Cardiac septum (tissue), 1 donor: ENCODE measurements at places on chromosomes 7 and 10.

DNA sequence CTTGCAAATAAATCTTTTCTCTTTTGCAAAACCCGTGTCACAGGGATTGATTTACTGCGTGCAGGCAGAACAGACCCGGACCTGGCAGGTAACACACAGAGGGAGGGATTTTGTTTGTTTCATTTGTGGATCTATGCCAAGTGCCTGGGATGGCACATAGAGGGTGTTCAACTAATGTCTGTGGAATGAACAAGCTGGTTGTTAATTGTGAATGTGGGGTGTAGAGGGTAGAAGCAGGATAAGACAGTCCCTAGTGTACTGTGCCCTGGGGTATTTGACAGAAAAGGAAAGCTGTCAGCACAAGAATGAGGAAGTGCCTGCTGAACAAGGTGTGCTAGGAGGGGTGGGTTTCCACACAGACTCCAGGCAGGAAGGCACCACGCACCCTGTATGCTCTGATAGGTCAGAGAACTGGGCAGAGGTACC lies 331.8 kb downstream of the CALN1 start:
- DNase-seq, result no peak

GRCh38 chr7:18555968-18556367 lies 60.4 kb downstream of the HDAC9 start:
- no peak for DNase-seq

- DNase-seq, result no peak
These were observed 72.1 kb upstream of the CDK1 start for GRCh38 chr10:60706146-60706545.

GRCh38 chr10:67697724-67698131 lies 1.7 kb upstream of the CTNNA3 start:
- DNase-seq, result no peak

DNA sequence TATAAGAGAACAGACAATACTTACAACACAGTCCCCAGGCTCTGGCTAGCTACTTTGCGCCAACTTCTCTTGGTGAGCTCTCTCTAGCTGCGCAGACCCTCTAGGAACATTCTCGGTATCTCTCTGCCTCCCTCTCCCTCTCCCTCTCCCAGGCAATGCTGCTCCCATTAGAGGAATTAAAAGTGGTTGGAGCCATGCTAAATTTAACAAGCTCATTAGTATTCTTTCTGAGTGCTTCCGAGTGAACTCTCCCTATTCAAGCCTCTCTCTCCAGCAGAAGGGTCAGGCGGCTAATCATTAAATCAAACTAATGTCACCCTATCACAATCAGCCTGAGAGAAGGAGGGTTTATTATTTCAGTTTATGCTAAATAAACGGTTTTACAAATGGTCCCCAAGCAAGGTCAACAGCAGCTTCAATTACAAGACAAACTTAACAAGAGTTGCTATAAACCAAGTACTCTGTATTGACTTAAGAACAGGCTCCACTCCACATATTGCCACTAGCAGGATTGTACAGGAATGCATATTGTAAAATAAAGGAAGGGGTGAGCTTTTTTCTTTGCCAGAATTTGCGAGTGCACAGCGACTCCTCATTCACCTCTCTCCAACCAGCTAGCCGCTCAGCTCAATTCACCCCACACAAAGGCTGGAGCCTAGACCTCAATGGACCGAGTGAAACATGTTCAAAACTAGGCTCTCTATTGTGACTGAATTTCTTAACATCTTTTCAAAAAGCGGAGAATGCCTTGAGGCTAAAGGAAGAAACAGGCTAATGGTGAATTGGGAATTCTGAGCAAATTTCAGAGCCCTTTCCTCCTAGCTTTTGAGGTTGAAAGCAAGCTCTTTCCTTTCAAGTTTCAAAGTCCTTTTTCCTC lies 84.4 kb downstream of the GLI3 start:
- DNase-seq, result no peak

GRCh38 chr10:112851181-112851580 lies 98.9 kb upstream of the TCF7L2 start:
- no peak for DNase-seq

DNA sequence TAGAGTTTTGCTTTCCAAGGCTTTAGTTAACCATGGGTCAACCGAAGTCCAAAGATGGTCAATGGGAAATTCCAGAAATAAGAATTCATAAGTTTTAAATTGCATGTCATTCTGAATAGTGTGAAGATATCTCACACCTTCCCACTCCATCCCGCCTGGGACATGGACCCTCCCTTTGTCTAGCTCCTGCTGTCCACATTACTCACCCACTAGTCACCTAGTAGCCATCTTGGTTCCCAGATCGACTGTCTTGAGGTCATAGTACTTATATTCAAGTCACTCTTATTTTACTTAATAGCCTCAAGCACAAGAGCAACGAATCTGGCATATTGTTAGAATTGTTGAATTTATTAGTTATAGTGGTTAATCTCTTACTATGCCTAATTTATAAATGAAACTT lies 366.6 kb downstream of the PRPF18 start:
- no peak for DNase-seq

DNA sequence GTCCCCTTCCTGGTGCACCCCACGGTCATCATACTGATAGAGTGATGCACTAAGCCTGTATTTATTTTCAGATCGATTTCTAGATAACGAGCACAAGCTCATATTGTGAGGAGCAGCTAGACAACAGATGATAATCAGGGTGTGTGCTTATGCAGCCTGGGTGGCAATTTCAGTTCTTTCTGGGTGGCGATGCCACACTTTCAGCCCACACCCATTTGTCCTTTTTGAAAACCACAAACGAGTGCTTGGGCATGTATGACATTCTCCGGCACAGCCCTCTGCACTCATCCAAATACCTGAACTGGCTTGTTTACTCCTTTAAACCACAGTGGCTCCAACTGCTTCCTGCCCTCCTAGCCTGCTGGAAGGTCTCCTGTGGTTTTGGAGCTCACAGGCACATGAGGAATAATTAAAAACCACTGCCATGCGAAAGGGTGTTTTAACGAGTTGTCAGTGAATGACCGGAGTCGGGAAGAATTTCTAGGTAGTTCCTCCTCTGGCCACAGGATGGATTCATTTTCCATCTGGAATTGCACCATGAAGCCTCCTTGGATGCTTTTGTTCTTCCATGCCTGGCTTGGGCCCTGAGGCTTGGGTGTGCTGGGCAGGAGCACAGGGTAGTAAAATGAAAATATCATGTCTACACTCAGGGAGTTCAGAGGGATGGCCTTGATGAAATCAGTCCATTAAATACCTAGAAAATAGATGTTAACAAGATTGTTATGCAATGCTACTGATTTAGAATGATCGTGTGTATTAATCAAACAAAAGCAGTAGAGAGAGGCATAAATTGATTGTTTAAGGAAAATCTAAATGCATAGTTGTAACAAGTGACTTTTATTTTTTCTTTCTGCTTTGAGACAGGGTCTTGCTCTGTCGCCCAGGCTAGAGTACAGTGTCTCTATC lies 52.4 kb upstream of the ITGB1 start:
- DNase-seq, result no peak

DNA sequence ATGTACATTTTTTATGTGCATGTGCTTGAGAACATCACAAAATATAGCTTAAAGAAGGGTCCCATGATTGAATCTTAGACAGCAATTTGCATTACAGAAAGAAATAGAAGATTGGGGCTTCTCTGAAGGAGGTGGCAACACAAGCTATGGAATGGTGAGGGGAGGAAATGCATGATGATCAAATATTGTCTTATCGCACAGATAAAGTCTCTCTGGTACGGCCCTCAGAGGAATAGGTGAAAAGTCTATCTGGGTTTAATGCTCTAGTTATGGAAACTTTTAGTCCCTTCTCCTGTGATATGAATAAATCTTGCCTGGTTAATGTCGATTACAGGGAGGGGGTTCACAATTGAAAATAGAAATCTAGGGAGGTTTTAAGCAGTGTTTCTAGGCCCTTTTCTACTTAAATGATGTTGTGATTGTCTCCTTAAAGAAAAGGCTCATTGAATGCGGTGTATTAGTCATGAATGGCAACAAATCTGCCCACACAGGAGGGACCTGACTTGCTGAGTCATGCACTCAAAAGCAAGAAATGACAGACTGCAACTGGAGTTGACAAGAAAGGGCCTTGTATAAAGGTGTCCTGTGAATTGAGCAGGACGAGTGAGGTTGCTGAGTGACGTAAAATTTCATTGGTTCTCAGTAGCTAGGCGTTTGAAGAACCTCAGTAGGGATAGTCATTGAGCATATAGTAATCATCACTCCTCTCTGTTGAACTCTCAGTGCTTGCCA lies 133.4 kb upstream of the CSTF2T start:
- DNase-seq, result no peak

- no peak for DNase-seq
These were observed 1003.7 kb downstream of the LRMDA start for GRCh38 chr10:76435157-76435556.

- DNase-seq, result no peak
These were observed 94.0 kb upstream of the STEAP1B start for GRCh38 chr7:22594020-22594419.

- no peak for DNase-seq
These were observed 22.5 kb downstream of the FAM171A1 start for GRCh38 chr10:15348579-15348978.

GRCh38 chr10:114881901-114882300 lies 56.1 kb upstream of the TRUB1 start:
- DNase-seq, result no peak

GRCh38 chr10:131964298-131964697 lies 17.4 kb downstream of the BNIP3 start:
- DNase-seq, result peak; percentile 41
